ENCODE measurements at places on chromosomes 6 and 20.

GRCh38 chr6:36613200-36613995 lies 19.2 kb downstream of the SRSF3 start:
- no peak for DNase-seq

- no peak for DNase-seq
Measured at GRCh38 chr20:23043376-23043775, 6.1 kb downstream of the THBD start.

GRCh38 chr6:106535012-106535411 lies 94.3 kb downstream of the RTN4IP1 start:
- no peak for DNase-seq

- no peak for DNase-seq
Measured at GRCh38 chr20:47054945-47055344, 160.3 kb downstream of the EYA2 start.

GRCh38 chr6:116010386-116010785 lies 50.3 kb downstream of the FRK start:
- DNase-seq: no peak

DNA sequence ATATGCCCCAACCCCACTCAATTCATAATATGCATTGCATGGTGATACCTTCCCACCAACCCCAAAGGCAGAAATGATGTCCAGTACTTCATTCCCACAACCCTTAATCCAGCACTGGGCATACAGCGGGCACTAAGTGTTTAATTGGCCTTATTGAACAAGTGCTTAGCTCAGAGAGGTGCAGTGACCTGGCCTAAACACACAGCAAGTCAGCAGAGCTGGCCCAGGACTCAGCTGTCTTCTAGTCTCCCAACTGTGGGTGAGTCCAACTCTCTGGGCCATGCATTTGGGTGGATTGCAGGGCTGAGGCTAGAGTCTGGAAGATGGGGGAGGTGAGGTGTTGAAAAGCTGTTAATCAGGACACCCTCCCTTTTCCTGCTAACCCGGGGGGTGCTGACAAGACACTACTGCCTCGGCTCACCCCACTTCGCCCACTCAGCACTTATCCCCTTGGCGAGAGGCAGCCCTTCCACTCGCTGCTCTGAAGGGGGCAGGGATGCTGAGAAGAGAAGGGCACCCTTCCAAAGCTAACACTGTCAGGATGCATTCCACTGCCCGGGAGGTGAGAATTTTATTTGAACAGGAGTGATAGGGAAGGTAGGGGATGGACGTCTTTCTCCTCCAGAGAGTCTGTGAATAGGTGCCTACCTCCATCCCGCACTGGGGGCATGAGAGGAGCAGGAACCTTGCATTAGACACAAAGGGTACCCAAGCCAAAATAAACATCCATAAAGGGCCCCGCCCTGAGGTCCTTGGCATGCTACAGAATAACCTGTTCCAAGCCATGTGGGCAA lies 14.2 kb downstream of the KCNK5 start:
- no peak for DNase-seq

- no peak for DNase-seq
Measured at GRCh38 chr6:153476243-153476642, 345.2 kb upstream of the RGS17 start.

- DNase-seq: no peak
Measured at GRCh38 chr6:9484091-9484490, 930.8 kb downstream of the TFAP2A start.

GRCh38 chr6:24855395-24856245 lies 56.9 kb upstream of the ARMH2 start:
- peak; percentile 87 for DNase-seq

GRCh38 chr6:65776332-65776731 lies 69.3 kb upstream of the EYS start:
- DNase-seq: peak; percentile 36

GRCh38 chr6:149079911-149080491 lies 237.5 kb upstream of the TAB2 start:
- no peak for DNase-seq

GRCh38 chr6:89436226-89436625 lies 3.3 kb downstream of the ANKRD6 start:
- DNase-seq: no peak

GRCh38 chr6:32183483-32184083 lies 470 bp downstream of the AGER start:
- no peak for DNase-seq

- DNase-seq: peak; percentile 78
Measured at GRCh38 chr6:53673162-53673727, 7.7 kb upstream of the KLHL31 start.

DNA sequence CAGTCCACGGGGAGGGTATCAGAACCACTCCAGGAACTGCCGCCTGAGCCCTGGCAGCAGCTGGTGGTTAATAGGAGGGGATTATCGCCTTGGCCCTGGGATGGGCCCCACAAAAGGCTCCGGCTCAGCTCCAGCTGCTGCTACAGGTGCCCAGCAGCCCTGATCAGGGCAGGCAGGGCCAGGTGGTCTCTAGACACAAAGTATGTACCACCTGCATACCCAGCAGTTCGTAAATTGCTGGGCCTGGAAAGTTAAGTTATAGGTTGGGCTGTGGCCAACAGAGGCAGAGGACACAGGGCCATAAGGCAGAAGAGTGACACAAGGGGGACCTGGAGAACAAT lies 35.1 kb downstream of the RRBP1 start:
- DNase-seq: no peak

DNA sequence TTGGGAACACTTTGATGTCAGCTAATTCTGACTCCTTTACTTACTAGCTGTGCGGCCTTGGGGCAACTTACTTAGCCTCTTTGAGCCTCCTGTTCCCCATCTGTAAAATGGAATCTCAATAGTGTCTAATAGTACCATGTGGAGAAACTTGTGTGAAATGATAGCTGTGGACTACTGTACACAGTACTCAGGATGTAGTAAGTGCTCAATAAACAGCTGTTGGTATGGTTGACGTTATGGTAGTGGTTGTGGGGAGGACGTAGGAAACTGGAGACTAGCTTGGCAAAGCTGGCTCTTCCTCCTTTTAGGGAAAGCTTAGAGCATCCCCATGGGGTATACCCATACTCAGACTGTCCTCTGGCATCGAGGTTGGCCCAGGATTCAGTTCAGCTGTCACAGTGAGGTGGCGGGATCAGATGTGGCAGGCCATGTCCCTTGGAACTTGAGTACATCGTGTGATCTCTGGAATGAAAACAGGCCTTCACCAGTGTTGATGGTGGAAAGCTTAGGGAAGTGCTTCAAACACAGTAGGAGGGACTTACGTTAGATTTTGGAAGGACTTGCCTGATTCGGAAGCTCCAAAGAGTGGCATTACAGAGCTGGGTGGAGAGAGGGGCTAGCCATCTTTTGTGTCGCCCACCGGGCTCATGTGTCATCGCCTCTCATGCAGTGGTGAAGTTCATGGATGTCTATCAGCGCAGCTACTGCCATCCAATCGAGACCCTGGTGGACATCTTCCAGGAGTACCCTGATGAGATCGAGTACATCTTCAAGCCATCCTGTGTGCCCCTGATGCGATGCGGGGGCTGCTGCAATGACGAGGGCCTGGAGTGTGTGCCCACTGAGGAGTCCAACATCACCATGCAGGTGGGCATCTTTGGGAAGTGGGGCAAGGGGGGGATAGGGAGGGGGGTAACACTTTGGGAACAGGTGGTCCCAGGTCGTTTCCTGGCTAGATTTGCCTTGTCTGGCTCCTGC lies 7.1 kb downstream of the VEGFA start:
- no peak for DNase-seq

DNA sequence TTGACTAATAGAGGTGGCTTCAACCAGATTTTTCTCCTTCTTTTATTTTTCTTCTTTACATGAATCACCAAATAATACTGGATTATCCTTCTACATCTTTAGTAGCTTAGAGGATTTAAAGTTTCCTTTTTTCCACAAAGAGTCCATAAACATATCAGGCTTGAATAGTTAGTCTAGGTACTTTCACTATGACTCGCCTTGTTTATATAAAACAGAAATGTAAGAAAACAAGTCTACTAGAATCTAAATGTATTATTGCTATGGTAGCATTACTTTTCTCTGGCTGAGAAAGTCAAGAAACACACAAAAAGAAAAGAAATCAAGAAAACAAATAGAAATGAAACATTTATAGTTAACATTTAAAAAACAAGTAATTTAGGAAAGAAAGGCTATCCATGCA lies 215.2 kb downstream of the PTPRK start:
- DNase-seq: no peak

- DNase-seq: no peak
Measured at GRCh38 chr6:132084811-132085509, 133.8 kb upstream of the CCN2 start.

- DNase-seq: no peak
Measured at GRCh38 chr6:48280035-48280620, 169.1 kb upstream of the PTCHD4 start.

DNA sequence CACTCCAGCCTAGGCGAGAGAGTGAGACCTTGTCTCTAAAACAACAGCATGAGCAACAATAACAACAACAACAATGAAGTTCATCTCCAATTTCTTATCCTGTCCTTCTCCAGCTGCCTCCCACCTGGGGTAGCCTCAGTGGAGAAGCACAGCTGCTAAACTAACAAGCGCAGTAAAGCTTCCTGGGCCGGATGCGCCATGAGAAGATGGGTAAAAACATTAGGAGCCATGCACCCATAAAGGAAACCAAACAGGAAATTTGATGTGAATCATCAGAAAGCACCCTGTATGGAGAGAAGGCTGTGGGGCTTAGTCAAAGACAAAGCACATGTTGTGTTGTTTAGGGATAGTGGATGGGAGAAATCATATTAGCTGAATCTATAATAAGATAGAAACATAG lies 61.1 kb upstream of the CCN6 start:
- DNase-seq: peak; percentile 16

DNA sequence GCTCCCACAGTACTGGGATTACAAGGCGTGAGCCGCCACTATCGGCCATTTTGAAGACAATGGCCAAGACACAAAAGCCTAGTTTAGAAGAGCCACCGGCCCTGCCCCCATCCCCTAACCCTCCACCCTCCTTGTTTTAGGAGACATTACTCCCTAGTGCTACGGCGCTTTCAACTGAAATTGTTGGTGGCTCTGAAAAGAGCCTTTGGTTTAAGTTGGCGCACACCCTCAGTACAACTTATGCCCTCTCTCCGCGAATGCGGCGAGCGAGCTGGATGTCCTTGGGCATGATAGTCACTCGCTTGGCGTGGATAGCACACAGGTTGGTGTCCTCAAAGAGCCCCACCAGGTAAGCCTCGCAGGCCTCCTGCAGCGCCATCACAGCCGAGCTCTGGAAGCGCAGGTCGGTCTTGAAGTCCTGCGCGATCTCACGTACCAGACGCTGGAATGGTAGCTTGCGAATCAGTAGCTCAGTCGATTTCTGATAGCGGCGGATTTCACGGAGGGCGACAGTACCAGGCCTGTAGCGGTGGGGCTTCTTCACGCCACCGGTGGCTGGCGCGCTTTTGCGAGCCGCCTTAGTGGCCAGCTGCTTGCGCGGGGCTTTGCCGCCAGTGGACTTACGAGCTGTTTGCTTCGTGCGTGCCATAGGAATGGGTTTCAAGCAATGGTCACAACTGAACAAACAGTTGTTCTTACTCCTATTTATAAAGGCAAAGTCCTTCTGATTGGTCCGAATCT lies 114.9 kb upstream of the BTN3A2 start:
- DNase-seq: peak; percentile 96

GRCh38 chr20:44407402-44408184 lies 52.1 kb downstream of the HNF4A start:
- DNase-seq: no peak

- DNase-seq: no peak
Measured at GRCh38 chr6:1962201-1962600, 283.2 kb downstream of the GMDS start.

GRCh38 chr6:20056350-20056992 lies 155.8 kb downstream of the MBOAT1 start:
- DNase-seq: peak; percentile 87

GRCh38 chr6:131754088-131754487 lies 43.3 kb upstream of the CTAGE9 start:
- DNase-seq: no peak

DNA sequence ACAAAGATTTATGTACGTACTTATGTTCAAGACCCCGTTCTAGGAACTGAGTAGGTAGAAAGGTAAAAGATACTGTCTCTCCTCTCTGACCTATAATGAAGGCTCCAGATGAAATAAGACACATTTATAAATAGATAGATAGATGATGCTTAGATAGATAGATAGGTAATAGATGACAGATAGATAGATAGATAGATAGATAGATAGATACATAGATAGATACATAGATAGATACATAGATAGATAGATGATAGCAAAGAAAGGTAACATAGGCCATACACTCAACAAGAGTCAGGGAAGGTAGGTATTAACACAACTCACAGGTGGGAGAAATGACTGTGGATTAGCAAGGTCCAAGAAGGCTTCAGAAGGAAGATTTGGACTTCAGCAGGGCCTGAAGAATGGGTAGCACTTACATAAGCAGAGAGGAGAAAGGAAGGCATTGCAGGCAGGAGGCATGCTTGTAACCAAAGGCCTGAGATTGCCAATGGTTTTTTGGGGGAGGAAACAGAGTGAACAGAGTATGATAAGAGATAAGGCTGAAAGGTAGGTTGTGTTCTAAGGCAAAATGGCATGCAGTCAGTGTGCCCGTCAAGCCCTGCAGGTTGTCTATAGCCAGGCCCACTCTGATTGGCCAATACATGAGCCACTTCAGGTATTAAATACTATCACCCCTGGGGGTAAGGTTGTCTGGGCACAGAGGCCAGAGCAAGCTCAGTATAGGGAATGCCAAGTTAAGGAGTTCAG lies 7.7 kb upstream of the MYB start:
- DNase-seq: no peak

GRCh38 chr6:89323511-89323971 lies 8.4 kb upstream of the GABRR2 start:
- DNase-seq: no peak

DNA sequence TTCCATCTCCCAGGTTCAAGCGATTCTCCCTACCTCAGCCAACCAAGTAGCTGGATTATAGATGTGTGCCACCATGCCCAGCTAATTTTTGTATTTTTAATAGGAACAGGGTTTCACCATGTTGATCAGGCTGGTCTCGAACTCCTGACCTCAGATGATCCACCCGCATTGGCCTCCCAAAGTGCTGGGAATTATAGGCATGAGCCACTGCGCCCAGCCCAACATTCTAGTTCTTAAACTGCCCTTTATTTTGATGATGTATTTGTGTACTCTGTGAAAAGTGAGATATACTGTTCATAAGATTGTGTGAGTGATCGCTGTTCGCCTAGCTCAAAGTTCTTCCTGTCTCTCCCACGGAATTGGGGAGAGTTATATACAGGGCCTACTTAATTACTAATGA lies 93.1 kb downstream of the HFE start:
- DNase-seq: no peak

DNA sequence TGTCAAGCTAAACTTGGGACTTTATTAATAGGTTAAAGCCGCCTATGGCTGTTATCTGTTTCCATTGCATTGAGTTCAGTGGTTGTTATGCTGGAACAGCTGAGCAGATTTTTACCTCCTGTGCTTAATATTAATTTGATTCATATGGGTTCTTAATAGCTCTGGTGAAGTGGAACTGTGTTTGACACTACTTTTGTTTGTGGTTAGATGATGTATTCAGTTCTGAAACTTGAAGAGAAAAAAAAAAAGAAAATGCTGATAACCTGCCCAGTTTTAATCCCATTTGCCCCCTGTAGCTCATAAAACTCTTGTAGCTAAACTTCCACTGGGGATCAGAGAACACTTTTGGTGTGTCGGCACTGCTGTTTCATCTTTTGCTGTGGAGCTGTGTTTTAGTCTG lies 117.8 kb downstream of the ZDHHC14 start:
- no peak for DNase-seq

- no peak for DNase-seq
Measured at GRCh38 chr6:147106759-147107401, 97.3 kb upstream of the STXBP5 start.

- DNase-seq: no peak
Measured at GRCh38 chr20:440636-441035, 21.7 kb downstream of the TBC1D20 start.

GRCh38 chr6:112780498-112781096 lies 433.5 kb downstream of the RFPL4B start:
- peak; percentile 83 for DNase-seq

Data from DMS53 (cell line).